NCI-H2029 treated with DMSO at 0.1 percent for 48 hours (cell line): ENCODE measurements at places on chromosomes 2 and 18.

GRCh38 chr2:18610090-18610489 is 20.7 kb upstream of the NT5C1B start:
- DNase-seq: no peak

GRCh38 chr18:2851771-2852170 is 5.0 kb downstream of the EMILIN2 start:
- DNase-seq: no peak

DNA sequence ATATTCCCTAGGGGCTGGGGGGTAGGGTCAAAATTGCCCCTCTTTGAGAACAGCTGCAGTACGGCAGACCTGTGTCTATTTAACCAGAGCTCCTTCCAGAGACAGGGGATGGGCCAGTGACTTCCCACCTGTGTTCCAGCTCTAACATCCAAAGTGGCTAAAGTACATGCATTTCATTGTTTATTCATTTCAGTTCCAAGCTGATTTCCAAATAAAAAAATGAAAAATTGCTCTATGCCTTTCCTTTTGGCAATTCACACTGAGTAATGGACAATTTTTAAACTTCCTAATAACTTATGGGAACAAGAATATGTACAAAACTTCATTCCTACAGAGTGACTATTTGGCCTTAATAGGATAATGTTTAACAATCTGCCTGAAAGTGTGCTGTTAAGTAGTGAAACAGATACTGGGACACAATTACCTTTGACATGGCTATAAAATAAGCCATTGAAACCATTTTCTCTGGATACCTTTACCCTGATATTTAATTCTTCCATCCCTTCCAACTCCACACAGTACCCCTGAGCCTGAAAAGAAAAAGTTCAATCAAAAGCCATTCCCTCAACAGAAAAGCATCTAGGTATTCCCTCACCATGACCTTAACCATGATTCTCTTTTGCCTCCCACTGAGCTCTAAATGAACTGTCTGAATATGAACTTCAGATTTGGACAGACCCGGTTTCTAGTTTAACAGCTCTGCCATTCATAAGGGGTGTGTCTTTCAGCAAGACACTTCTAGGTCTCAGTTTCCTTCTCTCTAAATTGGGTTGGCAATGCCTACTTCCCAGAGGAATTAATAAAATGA is 73.1 kb downstream of the RDH14 start:
- no peak for DNase-seq

GRCh38 chr2:44462934-44463849 is 101.4 kb downstream of the CAMKMT start:
- DNase-seq: no peak

DNA sequence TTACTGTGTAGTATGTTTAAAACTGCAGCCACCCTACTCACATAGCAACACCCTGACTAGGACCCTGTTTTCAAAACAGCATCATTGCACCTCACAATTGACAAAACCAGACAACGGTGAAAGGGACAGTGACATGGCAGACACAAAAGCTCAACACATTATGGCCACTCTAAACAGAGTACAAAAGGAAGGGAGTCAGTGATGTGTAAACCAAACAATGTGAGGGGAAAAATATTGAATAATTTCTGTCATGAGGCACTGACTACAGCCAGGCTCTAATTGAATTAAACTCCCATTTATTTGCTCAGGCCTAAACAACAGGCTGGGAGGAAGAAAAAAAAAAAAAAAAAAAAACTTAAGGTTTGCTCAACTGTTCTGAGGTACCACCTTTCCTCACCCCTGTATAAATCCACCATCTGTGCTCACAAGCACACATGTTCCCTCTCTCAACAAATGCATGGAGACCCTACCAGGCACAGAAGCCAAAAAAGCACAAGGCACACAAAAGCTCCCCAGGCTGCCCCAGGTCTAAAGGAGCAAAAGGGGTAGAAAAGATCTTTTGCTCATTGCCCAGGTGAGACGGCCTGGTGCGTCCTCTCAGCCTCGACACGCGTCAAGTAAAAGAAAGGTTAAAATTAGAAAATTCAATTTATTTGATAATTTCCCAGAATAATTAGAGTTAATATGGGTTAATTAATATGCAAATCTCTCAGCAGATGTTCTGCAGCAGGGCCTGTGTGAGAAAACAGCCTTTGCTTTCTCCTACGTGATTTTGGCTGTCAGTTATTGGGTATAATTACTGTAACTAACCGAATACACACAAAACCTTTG is 80.9 kb downstream of the ZEB2 start:
- DNase-seq: peak; percentile 6

DNA sequence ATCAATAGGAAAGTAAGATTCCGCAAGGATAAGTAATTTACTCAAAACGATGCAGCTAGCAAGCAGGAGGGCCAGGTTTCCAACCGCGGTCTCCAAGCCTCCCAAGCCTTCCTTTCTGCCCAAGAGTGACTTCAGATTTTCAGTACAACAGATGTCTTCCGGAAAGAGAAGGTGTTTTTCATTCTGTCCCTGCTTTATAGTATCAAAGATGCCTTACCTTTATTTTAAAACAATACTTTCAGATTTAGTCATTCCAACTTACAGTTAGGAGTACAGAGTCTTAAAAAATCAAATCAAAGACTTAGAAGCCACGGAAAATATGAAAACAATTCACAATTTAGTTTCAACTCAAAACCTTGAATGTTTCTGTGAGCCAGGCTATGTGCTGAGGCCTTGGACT is 43.6 kb downstream of the CYB5A start:
- DNase-seq: no peak

DNA sequence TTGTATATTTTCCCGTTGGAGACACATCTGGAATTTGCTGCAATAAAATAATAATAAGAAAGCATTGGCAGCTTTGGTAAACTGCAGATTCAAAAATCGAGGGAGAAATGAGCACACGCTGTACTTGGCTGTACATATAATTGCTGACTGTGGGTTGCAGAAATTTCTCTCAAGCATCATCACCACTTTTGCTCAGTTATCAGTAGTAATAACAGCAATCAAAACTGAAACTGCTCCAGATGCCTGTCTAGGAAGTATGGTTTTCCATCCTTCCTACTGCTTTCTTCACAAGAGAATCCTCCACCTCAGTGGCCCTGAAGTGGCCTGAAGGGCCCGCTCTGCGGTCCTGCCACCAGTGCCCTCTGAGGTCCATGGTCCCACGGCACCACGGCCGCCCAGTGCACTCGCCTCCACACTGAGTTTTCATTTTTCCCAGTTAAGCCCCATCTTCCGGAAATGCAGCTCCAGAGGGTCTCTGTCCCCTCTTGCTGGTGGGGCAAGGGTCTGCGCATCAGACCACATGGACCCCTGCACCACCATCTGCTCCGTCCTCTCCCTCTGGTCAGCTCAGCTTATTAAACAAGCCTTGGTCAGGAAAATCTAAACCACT is 3.9 kb downstream of the DUSP28 start:
- DNase-seq: no peak

GRCh38 chr18:27585602-27586173 is 400.6 kb upstream of the CHST9 start:
- no peak for DNase-seq

DNA sequence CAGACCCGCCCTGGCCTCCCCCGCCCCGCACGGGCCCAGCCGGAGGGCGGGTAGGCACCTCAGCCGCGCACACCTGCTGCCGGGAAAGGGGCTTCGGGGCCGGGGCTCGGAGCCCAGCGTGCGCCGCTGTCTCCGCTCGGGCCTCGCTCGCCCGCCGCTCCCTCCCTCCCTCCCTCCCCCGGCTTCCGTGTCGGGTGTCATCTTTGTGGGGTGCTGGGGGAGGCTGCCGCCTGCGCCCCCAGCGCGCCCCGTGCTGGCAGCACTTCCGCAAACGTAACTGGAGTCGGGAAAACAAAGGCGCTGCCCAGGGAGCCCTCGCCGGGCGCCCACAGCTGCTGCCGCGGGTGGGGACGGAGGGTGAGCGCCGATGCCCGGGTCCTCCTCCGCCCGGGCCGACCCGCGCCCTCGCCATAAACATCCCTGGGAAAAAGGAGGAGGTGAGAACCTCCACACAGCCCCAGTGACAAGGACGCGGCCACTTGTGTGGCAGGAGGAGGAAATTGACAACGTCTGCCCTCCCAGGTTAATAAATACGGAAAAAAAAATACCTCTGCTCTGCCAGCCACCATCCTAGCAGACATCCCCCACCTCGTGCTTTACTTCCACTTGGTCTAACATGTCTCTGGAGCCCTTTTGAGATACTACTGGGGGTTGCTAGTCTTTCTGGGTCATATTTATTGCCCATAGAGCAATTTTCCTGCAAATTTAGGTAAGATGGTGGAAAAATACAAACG is 550 bp downstream of the MFSD6 start:
- DNase-seq: peak; percentile 46

GRCh38 chr2:43221763-43222474 is 4.5 kb downstream of the ZFP36L2 start:
- DNase-seq: peak; percentile 17

- DNase-seq: no peak
These were observed 21.3 kb upstream of the ACKR3 start for GRCh38 chr2:236548179-236548921.
